ENCODE measurements at places on chromosomes 2 and 18. TPM values are rescaled to one million over a fixed set of nuclear protein-coding genes. Genes with fewer than 3 reads are reported as not detected.

FZD7 gene
- 0.43 TPM for total RNA-seq

DNA sequence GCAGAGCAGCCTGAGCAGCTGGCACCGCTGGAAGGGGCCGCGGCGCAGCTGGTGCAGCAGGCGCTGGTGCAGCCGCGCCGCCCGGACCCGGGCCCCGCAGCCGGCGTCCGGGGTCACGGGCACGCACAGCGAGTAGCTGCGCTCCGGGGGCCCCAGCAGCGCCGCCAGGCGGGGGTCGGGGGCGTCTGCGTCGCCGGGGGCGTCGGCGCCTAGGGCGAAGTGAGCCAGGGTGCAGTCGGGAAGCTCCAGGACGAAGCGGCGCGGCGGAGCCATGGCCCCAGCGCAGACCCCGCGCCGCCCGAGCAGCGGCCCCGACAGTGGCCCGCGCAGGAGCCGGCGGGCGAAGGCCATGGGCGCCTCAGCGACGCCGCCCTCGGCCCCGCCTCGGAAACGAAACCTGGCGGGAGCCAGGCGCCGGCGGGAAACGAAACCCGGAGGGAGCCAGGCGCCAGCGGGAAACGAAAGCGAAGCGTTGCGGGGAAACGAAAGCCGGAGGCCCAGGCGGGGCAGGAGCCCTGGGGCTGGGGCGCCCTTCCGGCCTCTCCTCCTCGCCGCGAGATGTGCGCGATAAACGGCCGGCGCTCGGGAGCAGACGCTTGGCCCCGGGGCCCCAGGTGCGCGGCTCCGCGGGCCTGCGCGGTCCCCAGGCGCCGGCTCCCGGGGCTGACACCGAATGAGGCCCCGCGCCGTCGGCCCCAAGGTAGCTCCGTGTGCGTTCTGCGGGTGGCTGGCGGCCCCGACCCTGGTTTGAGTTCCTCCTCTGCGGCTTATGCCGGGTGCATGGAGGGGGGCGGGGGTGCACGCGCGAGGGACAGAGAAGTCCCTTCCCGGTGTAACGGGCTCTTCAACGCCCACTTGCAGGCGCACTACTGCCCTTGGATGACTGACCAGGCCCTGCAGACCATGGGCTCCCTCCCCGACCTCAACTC is at the start of gene CMPK2:
CMPK2 (minus strand) TSS at position 562 of the 929 bp plus-strand sequence; CDS start at position 351, 211 bp downstream.
- H3K36me3 ChIP-seq = peaks cover 23% of the 10 kb centered on the region
- H3K27me3 ChIP-seq = no peaks in the 10 kb centered on the region
- DNase-seq = peak; percentile 82
- peaks cover 17% of the 10 kb centered on the region for H3K4me1 ChIP-seq
- H3K4me3 ChIP-seq = peak within 1 kb of the TSS; percentile 89

KCNE4 gene
- total RNA-seq = not detected

DNA sequence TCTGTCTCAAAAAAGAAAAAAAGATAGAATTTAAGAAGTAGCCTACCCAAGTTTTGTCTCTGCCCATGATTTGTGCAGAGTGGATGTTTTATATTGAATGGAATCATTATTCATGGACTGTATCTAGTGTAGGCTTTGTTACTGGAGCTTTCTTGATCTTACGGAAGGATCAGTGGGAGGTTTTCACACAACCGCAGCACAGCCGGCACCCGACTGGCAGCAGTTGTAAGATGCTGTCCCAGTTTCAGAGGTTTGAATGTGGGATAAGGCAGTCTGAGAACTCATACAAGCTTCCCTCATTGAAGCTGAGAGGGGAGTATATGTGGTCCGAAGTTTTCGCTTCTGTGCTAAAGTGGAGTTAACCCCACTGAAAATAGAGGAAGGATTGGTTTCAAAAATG is 19.7 kb upstream of the SAG start:
- peaks cover 51% of the 10 kb centered on the region for H3K36me3 ChIP-seq
- peaks cover 2% of the 10 kb centered on the region for H3K4me1 ChIP-seq
- no peaks in the 10 kb centered on the region for H3K27me3 ChIP-seq
- no peak overlapping the region for H3K4me3 ChIP-seq
- DNase-seq = no peak

MAT2A gene
- total RNA-seq = 221 TPM

DNA sequence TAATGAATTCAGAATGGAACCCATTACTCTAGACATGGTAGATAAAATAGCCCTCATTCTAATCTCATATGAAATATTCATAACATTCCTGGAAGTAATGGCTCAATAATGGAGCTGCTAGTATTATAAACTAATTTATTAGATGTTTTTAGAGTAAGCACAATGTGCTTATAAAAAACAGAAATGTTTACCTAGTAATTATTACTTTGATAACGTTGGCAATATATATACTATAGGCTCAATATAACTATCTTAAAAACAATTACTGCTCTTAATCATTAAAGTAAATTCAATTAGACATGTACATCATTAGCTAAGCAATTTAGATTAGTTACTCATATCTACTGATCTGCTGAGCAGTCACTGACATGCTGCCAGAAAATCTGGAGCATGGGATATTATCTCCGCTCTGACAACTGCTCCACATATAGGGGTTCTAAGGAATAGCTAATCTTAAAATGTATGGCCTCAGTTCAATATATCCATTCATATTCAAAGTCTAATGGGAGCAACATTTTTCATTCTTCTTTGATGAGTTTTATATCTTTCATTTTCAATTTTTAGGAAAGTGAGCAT is 19.4 kb downstream of the PPP1R1C start:
- DNase-seq = no peak
- H3K27ac ChIP-seq = no peak overlapping the region

DNA sequence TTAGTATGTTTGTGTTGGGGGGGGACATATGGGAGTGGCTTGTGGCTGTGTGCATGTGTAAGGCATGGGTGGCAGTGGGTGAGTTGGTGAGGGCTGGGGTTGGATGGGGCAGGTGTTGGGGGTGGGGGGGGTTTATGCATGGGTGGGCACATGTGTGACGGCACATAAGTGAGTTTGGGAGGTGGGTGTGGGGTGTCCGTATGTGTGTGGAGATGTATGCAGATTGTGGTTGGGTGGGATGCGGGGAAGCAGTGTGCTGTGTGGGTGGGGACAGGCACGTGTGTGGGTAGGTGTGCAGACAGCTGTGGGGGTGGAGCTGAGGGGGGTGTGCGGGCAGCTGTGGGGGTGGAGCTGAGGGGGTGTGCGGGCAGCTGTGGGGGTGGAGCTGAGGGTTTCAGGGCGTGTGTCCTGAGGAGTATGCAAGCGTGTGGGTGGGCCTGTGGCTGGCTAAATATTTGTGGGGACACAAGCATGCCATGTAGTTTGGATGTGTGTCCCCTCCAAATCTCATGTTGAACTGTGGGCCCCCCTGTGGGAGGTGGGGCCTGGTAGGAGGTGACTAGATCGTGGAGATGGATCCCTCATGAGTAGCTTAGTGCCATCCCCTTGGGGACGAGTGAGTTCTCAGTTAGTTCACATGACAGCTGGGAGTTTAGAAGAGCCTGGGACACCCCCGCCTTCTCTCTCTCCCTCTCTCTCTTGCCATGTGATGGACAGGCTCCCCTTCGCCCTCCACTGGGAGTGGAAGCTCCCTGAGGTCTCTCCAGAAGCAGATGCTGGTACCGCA is 59.4 kb downstream of the ANKMY1 start:
- no peaks in the 10 kb centered on the region for H3K27me3 ChIP-seq
- no peak for DNase-seq
- H3K36me3 ChIP-seq = peaks cover 46% of the 10 kb centered on the region
